ENCODE measurements at places on chromosomes 6 and 20. TPM values are rescaled to one million over a fixed set of nuclear protein-coding genes. Genes with fewer than 3 reads are reported as not detected.

Gene CDKAL1
- 26.6 TPM for total RNA-seq

Gene RSPO3
- not detected for total RNA-seq

Gene RCAN2
- not detected for total RNA-seq

Gene ACTL10
- total RNA-seq, result 0.42 TPM

Gene FILIP1
- under 0.01 TPM for total RNA-seq

Gene ULBP2
- total RNA-seq, result 0.94 TPM

Gene GSTA2
- total RNA-seq, result not detected

All from mononuclear cell (primary cell).